Esophagus squamous epithelium (tissue), 5 donors: ENCODE measurements at places on chromosomes 5 and 9.

GRCh38 chr9:34437006-34437925 lies 21.1 kb downstream of the FAM219A start:
- no peak for DNase-seq

DNA sequence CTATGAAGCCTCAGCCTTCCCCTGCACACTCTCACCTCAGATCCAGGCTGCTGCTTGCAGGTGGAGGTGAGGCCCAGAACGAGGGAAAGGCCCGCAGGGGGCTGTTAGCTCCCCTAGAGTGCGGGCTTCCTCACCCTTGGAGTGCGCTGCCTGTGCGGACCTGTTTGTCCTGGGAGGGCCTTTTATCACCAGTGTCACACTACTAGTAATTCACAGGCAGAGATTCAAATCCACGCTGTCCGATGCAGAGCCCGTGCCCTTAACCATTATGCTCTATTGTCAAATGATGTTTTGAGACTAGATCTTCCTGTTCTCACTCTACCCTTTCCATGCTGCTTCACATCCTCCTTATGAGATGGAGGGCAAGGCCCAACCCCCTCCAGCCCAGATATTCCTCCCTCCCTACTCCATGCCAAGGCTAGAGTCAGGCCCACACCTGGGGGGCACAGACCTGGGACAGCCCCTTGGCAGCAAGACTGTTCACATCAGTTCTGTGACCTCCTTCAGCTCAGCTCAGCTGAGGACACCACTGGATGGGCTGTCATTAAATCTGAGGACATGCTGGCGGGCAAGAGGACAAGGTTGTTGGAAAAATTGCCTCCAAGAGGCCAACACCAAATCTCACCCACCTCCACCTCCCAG lies 112.8 kb upstream of the SPOCK1 start:
- no peak for DNase-seq

GRCh38 chr9:108443741-108444140 lies 412.0 kb downstream of the ACTL7B start:
- no peak for DNase-seq

GRCh38 chr9:93205896-93206575 lies 22.1 kb downstream of the WNK2 start:
- no peak for DNase-seq

DNA sequence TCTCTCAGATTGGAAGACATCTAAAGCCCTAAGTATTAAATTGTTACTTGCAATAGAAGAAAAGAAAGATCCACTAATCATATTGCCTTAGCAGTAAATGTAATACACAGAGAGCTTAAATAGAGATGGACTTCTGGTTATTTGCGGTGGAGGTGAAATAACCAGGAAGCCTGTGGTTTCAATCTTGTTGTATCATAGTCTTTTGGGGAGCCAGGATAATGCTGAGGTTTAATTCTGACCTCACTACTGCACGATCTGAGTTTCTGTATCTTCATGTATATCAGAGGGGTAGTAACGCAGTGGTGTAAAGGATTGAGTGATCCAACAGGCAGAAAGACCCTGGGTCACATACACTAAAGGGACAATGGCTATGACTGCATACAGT lies 71.7 kb downstream of the ANKRD55 start:
- DNase-seq: no peak

DNA sequence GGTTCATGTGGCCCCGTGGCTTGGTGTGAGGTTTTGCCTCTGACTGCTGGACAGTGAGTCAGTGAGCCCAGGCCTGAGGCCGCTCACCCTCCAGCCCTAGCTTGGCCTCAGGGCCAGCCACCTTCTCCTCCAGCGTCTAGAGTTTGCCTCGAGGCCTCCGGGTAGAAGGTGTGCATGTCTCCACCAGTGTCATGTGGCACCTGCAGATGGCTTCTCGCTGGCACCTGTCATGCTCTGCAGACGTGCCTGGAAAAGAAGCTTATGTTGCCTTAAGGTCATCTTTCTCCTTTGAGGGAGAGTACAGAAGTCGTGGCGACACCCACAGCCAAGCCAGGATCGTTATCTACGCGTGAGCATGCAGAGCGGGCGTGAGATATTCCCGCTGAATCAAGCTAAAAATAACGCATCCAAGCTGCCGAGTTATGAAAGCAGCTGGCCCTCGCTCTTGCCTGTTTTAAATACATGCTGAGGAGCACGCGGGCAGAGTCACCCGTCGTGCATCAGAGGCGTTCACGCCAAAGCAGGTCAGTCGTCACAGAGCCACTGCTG lies 79.7 kb upstream of the FCN2 start:
- no peak for DNase-seq

GRCh38 chr5:170536525-170536924 lies 32.7 kb downstream of the KCNIP1 start:
- no peak for DNase-seq

- no peak for DNase-seq
Measured at GRCh38 chr5:57448751-57449150, 33.9 kb downstream of the ACTBL2 start.

DNA sequence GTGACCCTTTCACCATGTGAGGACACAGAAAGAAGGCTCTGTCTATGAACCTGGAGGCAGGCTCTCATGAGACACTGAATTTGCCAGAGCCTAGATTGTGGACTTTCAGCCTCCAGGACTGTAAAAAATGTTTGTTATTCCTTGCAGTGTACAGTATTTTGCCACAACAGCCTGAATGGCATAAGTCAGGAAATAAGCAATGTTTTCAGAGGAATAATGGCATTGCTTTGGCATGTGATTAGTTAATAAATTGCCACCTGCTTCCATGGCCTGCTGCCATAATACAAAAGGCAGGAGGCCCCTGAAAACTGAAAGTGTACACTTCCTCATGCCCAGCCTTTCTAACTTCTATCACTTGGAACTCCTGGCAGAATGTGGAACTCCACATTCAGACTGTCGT lies 408.1 kb downstream of the GADD45G start:
- DNase-seq: no peak

DNA sequence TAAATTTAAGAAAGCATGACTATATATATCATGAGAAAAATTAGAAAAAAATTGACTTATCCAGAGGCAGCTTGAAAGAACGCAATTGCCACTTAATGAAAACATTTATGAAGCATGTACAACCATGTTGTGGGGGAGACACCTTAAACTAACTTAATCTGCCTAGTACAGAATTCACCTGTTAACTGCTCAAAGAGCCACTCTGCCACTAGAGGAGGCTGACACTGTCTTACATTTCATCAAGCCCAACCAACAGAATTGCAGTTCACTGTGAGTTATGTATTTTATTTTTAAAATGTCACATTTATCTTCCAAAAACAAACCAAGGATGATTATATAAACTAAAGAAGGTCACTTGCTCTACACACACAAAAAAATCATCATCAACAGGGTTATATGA lies 252.9 kb downstream of the MLLT3 start:
- DNase-seq: no peak

DNA sequence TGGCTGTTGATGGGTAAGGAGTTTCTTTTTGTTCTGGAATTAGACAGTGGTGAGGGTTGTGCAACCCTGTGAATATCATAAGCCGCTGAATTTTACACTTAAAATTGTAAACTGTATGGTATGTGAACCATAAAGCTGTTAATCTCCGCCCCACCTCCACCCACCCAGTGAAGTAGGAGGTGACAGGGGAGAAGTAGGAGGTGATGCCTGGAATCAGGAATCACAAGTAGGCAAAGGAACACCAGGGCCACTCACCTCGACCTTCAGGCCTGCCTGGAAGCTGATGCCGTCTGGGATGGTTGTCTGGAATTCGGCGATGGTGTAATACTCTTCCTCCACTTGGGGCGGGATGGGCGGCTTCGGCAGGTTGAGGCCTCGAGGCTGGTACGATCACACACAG lies 62.3 kb upstream of the UBTD2 start:
- DNase-seq: no peak

DNA sequence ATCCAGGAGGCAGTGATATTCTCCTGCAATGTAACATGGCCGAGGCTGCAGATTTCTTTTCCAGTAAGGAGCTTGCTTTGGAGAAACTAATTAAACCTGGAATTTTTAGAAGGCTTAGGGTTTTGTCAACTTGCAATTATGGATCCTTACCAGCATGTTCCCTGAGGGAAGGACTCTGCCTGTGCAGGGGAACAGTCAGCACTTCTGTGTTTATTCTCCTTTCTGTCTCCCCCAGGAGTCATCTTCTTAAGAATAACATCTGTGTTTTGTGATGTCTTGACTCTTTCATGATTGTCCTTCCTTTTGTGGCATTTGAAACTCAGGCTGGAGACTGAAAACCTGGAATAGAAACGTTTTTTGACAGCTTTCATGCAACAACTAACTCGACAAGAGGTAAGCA lies 80.5 kb upstream of the TNFSF8 start:
- no peak for DNase-seq

- DNase-seq: no peak
Measured at GRCh38 chr5:158854260-158854783, 245.4 kb downstream of the EBF1 start.

DNA sequence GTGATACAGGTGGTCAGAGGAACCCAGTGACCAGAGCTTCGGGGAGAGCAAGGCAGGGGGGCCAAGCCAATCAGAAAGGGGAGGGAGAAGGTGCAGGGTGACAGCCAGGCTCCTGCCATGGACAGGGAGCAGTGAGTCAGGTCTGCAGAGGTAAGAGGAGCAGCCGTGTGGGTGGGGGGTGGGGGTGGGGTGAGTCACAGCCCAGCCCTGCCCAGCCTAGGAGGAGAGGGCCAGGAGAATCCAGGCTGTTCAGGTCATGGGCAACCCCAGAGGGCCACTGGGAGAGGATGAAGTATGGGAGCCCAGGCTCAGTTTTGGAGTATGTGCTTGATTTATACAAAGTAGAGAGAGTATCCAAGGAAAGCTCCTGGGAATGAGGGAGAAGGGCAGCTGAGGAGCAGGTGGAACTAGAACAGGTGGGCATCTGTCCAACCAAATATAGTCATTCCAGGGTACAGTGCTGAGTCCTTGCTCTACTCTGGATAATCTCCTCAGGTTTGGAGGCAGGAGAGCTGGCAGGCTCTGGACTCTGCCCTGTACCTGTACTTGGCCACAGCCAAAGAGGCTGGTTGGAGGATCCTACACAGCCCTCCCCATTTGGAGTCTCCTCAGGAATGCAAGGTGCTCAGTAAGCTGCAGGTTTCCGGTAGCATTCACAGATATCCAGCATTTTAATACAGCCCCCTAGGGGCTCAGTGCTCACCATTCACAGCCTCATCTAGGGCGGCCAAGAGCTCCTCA lies 1.6 kb downstream of the HBEGF start:
- no peak for DNase-seq

GRCh38 chr9:6777213-6777902 lies 19.6 kb downstream of the KDM4C start:
- DNase-seq: no peak

DNA sequence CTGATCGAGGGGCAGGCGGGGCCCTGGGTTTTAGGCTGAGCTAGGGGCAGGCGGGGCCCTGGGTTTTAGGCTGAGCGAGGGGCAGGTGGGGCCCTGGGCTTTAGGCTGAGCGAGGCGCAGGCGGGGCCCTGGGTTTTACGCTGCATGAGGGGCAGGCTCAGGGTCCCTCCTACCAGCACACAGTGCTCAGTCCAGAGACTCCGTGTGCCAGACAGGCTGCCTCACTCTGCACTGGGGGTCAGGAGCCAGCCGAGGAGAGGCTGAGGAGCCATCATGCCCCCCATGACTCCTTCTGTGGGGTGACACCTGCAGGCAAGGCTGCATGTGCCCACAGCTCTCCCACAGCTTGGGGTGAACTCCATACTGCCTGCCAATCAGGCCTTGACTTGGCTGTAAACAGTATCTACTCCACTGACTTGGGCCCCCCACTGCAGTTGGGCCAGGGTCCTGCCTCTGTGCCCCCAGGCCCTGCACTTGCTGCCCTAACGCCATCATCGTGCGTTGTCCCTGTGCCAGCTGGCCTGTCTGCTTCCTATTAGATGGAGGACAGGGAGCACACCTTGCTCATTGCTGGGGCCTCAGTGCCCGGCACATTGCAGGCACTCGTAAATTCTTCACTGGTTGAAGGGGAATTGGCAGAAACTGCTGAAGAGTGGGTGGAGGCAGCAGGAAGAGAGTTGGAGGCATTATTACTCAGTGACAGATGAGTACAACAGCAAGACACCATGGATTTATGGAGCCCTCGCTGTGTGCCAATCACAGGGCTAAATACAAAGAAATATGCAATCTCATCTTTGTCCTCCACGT lies 78.6 kb downstream of the AMBP start:
- no peak for DNase-seq

DNA sequence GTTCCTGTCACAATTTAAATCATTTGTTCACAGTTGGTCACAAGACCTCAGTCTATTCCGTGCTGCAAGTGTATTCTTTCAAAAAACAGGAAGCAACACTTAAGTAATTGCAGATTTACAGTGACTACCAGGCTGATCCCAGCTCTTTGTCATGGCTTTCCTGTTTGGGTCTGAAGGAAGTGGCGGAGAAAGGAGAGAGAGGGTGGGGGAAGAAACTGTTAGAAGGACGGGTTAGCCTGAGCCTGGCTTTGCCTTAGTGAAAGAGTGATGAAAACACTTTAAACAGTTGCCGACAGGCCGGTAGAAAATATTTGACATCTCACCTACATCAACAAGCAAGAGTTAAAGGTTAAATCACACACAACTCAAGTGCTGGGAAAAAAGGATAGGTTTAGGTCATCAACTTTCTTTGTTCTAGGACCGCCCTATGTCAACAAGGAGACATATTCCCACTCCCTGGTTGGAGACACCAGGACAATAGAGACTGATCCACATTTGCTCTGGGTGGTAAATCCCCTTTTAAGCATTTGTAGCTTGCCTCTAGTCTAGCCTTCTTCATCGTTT lies 102.2 kb upstream of the DAB2 start:
- no peak for DNase-seq

DNA sequence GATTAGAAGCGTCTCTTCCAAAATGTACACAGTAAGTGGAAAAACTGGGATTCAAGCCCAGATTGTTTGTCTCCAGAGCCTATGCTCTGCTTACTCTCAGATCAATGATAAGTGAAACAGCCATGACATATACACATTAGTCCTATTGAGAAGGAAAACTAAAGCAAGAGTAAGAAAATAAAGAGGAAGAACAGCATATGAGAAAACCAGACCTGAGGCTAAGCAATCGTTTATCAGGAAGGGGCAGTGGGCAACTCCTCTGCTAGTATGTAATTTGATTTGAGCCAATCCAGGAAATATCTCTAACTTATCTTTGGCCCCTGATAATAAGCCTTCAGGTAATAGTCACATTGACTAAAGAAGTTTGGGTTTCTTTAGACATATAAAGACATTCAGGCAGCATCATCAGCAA lies 789.9 kb upstream of the C9orf72 start:
- no peak for DNase-seq

DNA sequence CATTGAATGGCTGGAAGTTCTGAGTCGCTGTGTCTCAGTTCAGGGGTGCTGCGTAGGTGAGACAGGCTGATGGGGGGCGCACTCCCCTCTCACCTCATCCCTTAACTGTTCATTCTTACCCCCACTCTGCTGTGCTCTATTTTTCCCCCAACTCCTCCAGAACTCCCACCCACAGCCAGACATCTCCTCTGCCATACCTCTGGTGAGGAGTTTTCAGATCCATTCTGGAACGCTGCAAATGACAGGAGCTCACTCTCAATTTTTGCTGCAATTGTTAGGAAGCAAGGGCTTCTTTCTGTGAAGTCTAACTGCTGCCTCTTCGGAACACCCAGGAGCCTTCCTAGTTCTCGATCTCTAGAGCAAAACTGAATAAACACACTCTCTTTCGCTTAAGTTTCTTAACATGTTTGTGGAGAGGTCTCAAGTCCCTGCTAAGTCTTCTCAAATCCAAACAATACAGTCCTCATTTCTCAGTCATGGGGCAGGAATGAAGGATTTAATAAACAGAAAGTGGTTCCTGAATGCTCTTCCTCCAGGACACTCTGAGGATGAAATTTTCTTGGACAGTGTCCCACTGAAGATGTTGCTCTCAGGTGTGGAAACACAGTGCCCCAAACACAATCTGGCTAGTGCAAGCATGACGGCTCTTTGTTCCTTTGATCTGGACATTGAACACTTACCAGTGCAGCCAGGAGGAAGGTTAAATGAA lies 387.7 kb downstream of the KDM4C start:
- DNase-seq: no peak
